ENCODE measurements at places on chromosomes 11 and 22. TPM values are rescaled to one million over a fixed set of nuclear protein-coding genes. Genes with fewer than 3 reads are reported as not detected.

GRCh38 chr11:76666408-76666807, 4.1 kb downstream of the LRRC32 start:
- H3K4me3 ChIP-seq = peak overlapping the region; percentile 62
- no peak for DNase-seq
- no peaks in the 10 kb centered on the region for H3K27me3 ChIP-seq
- H3K27ac ChIP-seq = peak overlapping the region; percentile 86
- peaks cover under 1% of the 10 kb centered on the region for H3K36me3 ChIP-seq

- H3K4me3 ChIP-seq = no peak overlapping the region
- no peak for DNase-seq
- H3K4me1 ChIP-seq = peaks cover 28% of the 10 kb centered on the region
- peak overlapping the region; percentile 57 for H3K27ac ChIP-seq
- no peaks in the 10 kb centered on the region for H3K27me3 ChIP-seq
- no peaks in the 10 kb centered on the region for H3K36me3 ChIP-seq
Measured at GRCh38 chr11:10108915-10109680, 184.9 kb downstream of the SBF2 start.

Gene OR51I1
- total RNA-seq = not detected

Gene CCDC15
- 2.9 TPM for total RNA-seq

DNA sequence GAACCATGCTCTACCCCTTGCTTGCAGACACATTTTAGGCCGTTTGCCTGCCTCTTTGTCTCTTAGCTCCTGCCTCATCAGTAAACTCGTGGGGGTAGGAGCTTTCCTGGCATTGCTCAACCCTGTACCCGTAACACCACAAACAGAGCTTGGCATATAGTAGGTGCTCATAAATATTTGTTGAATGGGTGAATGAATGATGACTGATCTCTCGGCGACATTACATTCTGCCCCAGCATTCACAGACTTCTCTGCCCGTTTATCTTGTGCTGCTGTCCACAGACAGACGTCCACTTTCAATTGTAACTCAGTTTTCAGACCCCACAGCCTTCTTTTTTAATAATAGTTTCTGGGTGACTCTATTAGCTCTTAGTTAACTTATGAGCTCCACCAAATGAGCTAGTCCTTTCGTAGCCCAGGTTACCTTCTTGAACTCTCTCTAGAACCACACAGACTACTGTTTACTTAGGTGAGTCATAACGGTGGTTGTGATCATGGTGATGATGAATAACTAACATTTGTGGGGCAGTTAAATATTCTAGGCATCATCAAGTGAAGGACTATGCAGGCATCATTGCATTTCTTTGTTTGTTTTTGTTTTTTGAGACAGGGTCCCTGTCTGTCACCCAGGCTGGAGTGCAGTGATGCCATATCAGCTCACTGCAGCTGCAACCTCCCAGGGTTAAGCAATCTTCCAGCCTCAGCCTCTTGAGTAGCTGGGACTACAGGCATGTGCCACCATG, 188.4 kb downstream of the ADAMTS15 start:
- H3K27me3 ChIP-seq = no peaks in the 10 kb centered on the region
- peaks cover 10% of the 10 kb centered on the region for H3K4me1 ChIP-seq
- peak; percentile 40 for DNase-seq
- no peaks in the 10 kb centered on the region for H3K36me3 ChIP-seq
- no peak overlapping the region for H3K27ac ChIP-seq
- no peak overlapping the region for H3K4me3 ChIP-seq

GRCh38 chr11:26779074-26779865, 57.4 kb upstream of the SLC5A12 start:
- H3K36me3 ChIP-seq = no peaks in the 10 kb centered on the region
- H3K27me3 ChIP-seq = no peaks in the 10 kb centered on the region
- no peak overlapping the region for H3K27ac ChIP-seq

- H3K27me3 ChIP-seq = no peaks in the 10 kb centered on the region
- H3K36me3 ChIP-seq = no peaks in the 10 kb centered on the region
- H3K4me3 ChIP-seq = no peak overlapping the region
- DNase-seq = peak; percentile 49
- peaks cover 23% of the 10 kb centered on the region for H3K4me1 ChIP-seq
Measured at GRCh38 chr11:129853518-129854231, 38.0 kb downstream of the TMEM45B start.

DNA sequence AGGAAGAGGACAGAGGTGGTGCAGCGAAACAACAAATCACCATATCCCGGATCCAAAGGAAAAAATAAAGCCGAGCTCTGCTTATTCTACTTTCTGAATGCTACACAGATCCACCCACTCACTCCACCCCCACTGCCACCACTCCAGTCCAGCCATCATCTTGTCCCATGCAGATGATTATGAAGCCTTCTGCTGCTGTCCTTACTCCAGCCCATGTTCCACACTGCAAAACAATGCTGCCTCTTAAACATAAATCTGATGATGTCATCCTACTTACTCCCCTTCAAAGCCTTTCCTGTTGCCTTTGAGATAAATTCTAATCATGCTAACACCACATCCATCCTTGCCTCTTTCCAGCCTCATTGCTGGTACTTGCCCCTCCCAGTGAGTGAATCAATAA, 6.5 kb upstream of the DRD2 start:
- DNase-seq = no peak
- no peaks in the 10 kb centered on the region for H3K27me3 ChIP-seq
- no peak overlapping the region for H3K27ac ChIP-seq
- H3K4me1 ChIP-seq = no peaks in the 10 kb centered on the region

Gene JHY
- total RNA-seq = 7.6 TPM

GRCh38 chr11:6402561-6402981, 12.3 kb downstream of the SMPD1 start:
- no peaks in the 10 kb centered on the region for H3K27me3 ChIP-seq
- H3K27ac ChIP-seq = no peak overlapping the region
- no peak overlapping the region for H3K4me3 ChIP-seq
- H3K4me1 ChIP-seq = peaks cover 18% of the 10 kb centered on the region

GRCh38 chr11:13486926-13487660, 8.7 kb downstream of the PTH start:
- H3K4me1 ChIP-seq = no peaks in the 10 kb centered on the region
- H3K4me3 ChIP-seq = no peak overlapping the region
- H3K27ac ChIP-seq = no peak overlapping the region
- H3K36me3 ChIP-seq = no peaks in the 10 kb centered on the region
- no peak for DNase-seq

DNA sequence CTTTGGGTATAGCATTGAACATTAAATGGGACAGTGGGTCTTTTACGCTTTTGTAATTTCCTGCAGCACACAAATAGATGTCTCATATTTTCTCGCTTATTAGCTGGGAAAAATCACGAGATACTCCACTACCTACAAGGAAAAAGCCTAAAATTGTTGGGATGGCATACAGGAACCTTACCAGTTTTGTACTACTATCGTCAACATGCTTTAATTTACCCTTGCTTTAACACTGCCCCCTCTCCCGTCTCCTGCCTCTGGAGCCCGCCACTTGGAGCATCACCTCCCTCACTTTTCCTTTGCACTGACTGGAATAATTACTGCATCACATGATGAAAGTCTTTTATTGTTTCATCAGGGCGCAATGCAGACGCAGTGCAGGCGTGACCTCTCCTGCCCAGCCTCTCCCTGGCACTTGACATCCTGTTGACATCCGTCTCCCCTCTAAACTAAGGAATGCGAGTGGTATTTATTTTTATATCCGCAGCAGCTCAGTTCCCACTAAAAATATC, 1.0 kb upstream of the FNBP4 start:
- peak; percentile 92 for DNase-seq
- no peaks in the 10 kb centered on the region for H3K27me3 ChIP-seq
- H3K36me3 ChIP-seq = peaks cover 4% of the 10 kb centered on the region
- H3K27ac ChIP-seq = peak overlapping the region; percentile 99
- peaks cover 34% of the 10 kb centered on the region for H3K4me1 ChIP-seq
- peak overlapping the region; percentile 72 for H3K4me3 ChIP-seq

Gene MRGPRX4
- not detected for total RNA-seq

DNA sequence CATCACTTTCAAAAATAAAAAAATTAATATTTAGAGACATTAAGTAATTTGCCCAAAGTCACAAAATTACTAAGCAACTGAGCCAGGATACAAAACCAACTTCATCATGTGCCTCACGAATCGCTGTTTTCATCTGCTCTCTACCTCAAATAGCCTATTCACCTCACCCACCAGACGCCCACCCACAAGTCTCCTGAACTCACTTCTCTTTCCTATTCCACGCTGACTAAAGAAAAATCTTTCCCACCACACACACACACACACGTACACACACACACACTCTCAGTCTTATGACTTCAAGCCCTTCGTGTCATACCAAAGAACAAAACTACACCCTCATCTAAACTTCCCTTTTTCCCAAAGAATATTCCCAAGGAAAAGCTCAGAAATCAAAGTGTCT, 2.2 kb downstream of the OR8B12 start:
- H3K27me3 ChIP-seq = no peaks in the 10 kb centered on the region
- H3K27ac ChIP-seq = no peak overlapping the region
- DNase-seq = no peak
- no peak overlapping the region for H3K4me3 ChIP-seq

DNA sequence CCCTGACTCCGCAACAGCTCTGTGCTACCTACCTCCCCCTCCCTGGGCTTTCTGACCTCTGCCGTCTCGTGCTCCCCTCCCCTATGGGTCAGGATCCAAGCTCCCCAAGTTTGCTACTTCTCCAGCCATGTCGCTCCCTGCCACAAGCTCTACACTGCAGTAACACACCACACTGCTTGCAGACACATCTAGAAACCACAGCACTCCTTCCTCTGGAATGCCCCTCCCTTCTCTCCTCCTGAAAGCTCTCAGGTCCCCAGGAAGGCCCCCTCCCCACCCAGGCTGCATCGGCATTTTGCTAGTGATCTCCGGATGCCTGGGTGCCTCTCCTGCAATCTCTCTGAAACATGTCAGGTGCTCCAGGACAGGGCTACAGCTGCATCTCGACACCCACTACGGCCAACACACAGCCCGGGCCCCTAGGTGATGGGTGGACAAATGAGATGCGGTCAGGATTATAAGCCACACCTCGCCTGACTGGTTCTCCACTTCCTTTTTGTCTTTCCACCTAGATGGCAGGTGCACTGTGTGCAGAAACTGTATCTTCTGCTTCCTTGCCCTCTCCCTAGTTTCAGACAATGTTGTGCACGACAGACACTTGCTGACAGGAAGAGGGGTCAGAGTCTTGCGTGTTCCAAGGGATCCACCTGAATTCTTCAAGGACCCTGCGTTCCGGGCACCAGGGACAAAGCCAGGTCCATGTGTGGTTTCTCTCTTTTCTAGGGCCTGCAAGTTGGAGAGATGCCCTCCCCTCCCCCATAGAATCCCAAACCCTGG, 22.9 kb downstream of the RPUSD4 start:
- H3K4me1 ChIP-seq = no peaks in the 10 kb centered on the region
- H3K27me3 ChIP-seq = no peaks in the 10 kb centered on the region
- DNase-seq = no peak
- H3K27ac ChIP-seq = no peak overlapping the region

GRCh38 chr22:47054231-47055072, 292.0 kb downstream of the TBC1D22A start:
- no peak for DNase-seq
- no peak overlapping the region for H3K4me3 ChIP-seq
- H3K27ac ChIP-seq = no peak overlapping the region
- H3K27me3 ChIP-seq = no peaks in the 10 kb centered on the region
- no peaks in the 10 kb centered on the region for H3K36me3 ChIP-seq
- no peaks in the 10 kb centered on the region for H3K4me1 ChIP-seq

- H3K4me1 ChIP-seq = no peaks in the 10 kb centered on the region
- no peaks in the 10 kb centered on the region for H3K36me3 ChIP-seq
- no peak overlapping the region for H3K4me3 ChIP-seq
- no peaks in the 10 kb centered on the region for H3K27me3 ChIP-seq
- H3K27ac ChIP-seq = no peak overlapping the region
Measured at GRCh38 chr11:117997823-117998579, 11.8 kb downstream of the IL10RA start.

DNA sequence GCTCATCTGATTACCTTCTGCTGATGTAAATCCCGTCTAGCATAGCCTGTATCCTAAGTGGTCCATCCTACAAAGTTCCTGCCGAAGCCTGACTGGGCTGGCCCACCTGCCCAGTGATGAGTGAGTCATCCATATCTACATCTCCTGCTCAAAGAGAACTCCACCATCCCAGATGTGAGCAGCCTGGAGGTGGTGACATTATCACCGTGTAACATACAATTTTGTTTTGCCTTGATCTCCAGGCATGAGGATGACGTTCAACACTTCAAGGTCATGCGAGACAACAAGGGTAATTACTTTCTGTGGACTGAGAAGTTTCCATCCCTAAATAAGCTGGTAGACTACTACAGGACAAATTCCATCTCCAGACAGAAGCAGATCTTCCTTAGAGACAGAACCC, 5.6 kb downstream of the TMA7B start:
- no peaks in the 10 kb centered on the region for H3K36me3 ChIP-seq
- H3K4me3 ChIP-seq = no peak overlapping the region
- no peaks in the 10 kb centered on the region for H3K27me3 ChIP-seq
- no peak for DNase-seq

- no peaks in the 10 kb centered on the region for H3K36me3 ChIP-seq
- no peaks in the 10 kb centered on the region for H3K27me3 ChIP-seq
- peaks cover 96% of the 10 kb centered on the region for H3K4me1 ChIP-seq
- H3K27ac ChIP-seq = no peak overlapping the region
- no peak for DNase-seq
Measured at GRCh38 chr11:96319898-96320656, 22.9 kb downstream of the MAML2 start.

Gene RAG1
- total RNA-seq = 0.25 TPM

Gene FAM111B
- 1.2 TPM for total RNA-seq

DNA sequence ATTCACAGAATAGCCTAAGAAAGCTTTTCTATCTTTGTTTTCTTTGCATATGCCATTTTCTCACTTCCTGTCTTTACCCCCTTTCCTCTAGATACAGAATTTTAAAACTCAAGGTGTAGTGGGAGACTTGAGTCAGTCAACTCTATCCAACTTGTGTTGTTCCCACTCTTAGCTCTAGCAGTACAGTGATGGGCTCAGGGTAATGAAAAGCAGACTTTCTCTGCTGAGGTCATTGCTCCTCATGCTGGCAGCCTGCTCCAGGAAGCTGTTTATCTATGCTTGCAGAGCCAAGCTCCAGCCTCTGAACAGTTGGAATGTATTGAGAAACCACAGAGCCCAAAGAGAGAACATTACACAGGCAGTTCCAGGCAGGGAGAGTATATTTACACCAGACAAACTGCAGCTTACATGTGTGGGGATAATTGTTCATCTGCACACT, 68.1 kb downstream of the CSTPP1 start:
- H3K27me3 ChIP-seq = no peaks in the 10 kb centered on the region
- H3K4me3 ChIP-seq = no peak overlapping the region
- DNase-seq = peak; percentile 93
- peaks cover 22% of the 10 kb centered on the region for H3K4me1 ChIP-seq
- peak overlapping the region; percentile 30 for H3K27ac ChIP-seq

GRCh38 chr11:117826190-117826570, 1.6 kb upstream of the FXYD2 start:
- no peak overlapping the region for H3K4me3 ChIP-seq
- DNase-seq = no peak
- H3K27me3 ChIP-seq = no peaks in the 10 kb centered on the region
- no peaks in the 10 kb centered on the region for H3K36me3 ChIP-seq
- no peak overlapping the region for H3K27ac ChIP-seq

Gene CST6
- 5.6 TPM for total RNA-seq

Gene NOX4
- 9.8 TPM for total RNA-seq

- H3K27me3 ChIP-seq = no peaks in the 10 kb centered on the region
- H3K36me3 ChIP-seq = no peaks in the 10 kb centered on the region
- peaks cover 9% of the 10 kb centered on the region for H3K4me1 ChIP-seq
- no peak overlapping the region for H3K4me3 ChIP-seq
- H3K27ac ChIP-seq = no peak overlapping the region
Measured at GRCh38 chr22:20466659-20467379, 28.8 kb downstream of the KLHL22 start.

Gene OR51B5
- 1.2 TPM for total RNA-seq
